Smooth muscle cell of the umbilical artery (primary cell): ENCODE measurements at places on chromosomes 7 and 10. TPM values are rescaled to one million over a fixed set of nuclear protein-coding genes. Genes with fewer than 3 reads are reported as not detected.

Gene UPK3B
- under 0.01 TPM in 1 of 2 replicates, not detected in the other for total RNA-seq

Gene IL2RA
- not detected in 2 replicates for total RNA-seq

Gene SLC29A4
- total RNA-seq = 5.6 and 11.1 TPM in 2 replicates

Gene ALOX5
- not detected in 2 replicates for total RNA-seq

Gene DDX56
- total RNA-seq = 39.8 and 48.2 TPM in 2 replicates

Gene IFIT1B
- total RNA-seq = not detected in 2 replicates

Gene COL1A2
- 7,304 and 14,627 TPM in 2 replicates for total RNA-seq

Gene RELN
- under 0.01 and 0.89 TPM in 2 replicates for total RNA-seq

Gene PRRT4
- total RNA-seq = not detected in 2 replicates

Gene PLXNA4
- 2.4 and 6.5 TPM in 2 replicates for total RNA-seq

Gene PTPRE
- total RNA-seq = 2.1 and 9.5 TPM in 2 replicates

Gene ETV1
- total RNA-seq = 6.8 and 7.8 TPM in 2 replicates

Gene SAP25
- not detected in 2 replicates for total RNA-seq

Gene GSAP
- total RNA-seq = 9.5 and 14.6 TPM in 2 replicates

Gene NOS3
- 2.1 and 6.5 TPM in 2 replicates for total RNA-seq

Gene NPFFR1
- not detected in 2 replicates for total RNA-seq

Gene SSC4D
- total RNA-seq = 0.59 and 0.65 TPM in 2 replicates

Gene GALNT17
- not detected in 2 replicates for total RNA-seq

Gene PON1
- not detected in 2 replicates for total RNA-seq

Gene RHEB
- total RNA-seq = 67.1 and 80.8 TPM in 2 replicates

Gene COL13A1
- 17.2 and 25.7 TPM in 2 replicates for total RNA-seq

Gene CPA1
- 0.30 TPM in 1 of 2 replicates, not detected in the other for total RNA-seq

Gene ADCY1
- total RNA-seq = 0.23 and 0.30 TPM in 2 replicates

Gene FAM25G
- not detected in 2 replicates for total RNA-seq

Gene SFRP4
- total RNA-seq = 0.14 and 0.89 TPM in 2 replicates

Gene EPO
- not detected in 2 replicates for total RNA-seq

Gene GFRA1
- total RNA-seq = 0.30 and 0.46 TPM in 2 replicates
